Renal cortical epithelial cell (primary cell): ENCODE measurements at places on chromosomes 3 and 15. TPM values are rescaled to one million over a fixed set of nuclear protein-coding genes. Genes with fewer than 3 reads are reported as not detected.

The CNTN6 gene
- total RNA-seq = 0.25 and 0.35 TPM in 2 replicates

The SEMA3G gene
- total RNA-seq = 0.05 and 0.17 TPM in 2 replicates

The P3H2 gene
- total RNA-seq = 101 and 240 TPM in 2 replicates

The ENTPD3 gene
- 0.17 and 0.99 TPM in 2 replicates for total RNA-seq

The FAIM gene
- total RNA-seq = 17.2 and 35.9 TPM in 2 replicates

The B3GNT5 gene
- total RNA-seq = 21.7 and 25.2 TPM in 2 replicates

The UMPS gene
- 28.3 and 39.3 TPM in 2 replicates for total RNA-seq

GRCh38 chr15:26572602-26573350, 200.1 kb downstream of the GABRB3 start:
- DNase-seq = no peak

DNA sequence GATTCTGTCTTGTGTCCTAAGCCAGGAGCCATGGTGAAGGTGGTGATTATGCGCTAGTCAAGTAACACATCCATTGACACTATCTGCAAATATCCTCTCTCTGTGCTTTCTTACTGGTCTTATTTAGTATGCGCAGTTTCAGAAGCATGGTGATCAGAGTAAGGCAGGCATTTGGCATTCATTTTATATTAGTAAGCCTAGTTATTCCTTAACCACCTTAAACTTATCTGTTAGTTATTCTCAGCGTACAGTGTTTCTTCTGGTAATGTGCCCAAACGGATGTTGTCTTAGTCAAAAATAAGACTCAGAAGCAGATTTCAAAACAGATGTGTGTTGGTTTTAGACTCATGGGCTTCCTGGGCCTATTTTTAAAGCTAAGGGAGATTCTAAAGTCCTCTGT, 329.2 kb downstream of the GRM7 start:
- peak; percentile 99 for DNase-seq

DNA sequence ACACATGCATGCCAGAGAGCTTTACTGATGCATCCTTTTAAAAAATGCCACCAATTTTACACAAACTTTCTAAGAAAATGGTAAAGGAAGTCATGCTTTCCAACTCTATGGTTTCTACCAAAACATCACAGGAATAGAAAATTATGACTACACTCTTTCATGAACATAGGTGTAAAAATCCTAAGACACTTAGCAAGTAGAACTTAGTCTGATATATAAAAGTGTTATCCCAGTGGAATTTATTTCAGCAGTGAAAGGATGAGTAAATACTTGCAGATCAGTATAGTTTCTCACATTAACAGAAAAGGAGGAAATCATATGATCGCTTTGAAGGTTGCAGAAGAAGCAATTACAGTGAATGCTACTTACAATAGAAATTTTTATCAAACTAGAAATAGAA, 43.4 kb downstream of the MCTP2 start:
- DNase-seq = no peak

DNA sequence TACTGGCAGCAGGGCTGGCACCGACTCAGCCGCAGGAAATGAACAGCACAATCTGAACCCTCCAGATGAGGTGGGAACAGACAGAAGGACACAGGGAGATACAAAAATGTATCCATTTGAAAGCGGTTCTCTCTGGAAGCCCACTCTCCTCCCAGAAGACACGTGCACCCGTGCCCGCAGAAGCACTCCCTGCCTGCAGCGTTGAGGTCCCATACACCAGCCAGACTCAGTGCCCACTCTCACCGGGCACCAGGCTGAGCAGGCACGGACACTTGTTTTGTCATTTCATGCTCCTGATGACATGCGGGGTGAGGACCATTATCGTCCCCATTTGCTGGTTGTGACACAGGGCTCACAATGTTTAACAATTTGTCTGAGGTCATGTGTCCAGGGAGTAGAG, 297.4 kb upstream of the TLE3 start:
- no peak for DNase-seq

DNA sequence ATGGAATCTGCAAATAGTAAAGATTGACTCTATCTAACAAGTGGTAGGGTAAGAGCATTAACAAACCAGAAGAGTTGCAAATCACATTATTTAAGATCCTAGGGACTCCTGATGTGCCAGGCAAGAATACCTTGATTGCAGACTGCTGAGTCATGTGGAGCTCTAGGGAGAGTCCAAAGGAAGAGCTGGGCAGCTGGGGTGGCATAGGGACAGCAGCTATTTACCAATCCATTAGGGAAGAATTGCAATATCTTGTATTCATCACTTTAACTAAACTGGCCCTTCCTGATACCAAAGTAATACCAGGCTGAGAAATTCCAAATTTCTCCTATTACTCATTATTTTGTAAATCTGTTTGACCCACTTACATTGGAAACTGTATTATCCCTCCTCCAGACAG, 52.2 kb upstream of the ACP3 start:
- peak; percentile 59 for DNase-seq

DNA sequence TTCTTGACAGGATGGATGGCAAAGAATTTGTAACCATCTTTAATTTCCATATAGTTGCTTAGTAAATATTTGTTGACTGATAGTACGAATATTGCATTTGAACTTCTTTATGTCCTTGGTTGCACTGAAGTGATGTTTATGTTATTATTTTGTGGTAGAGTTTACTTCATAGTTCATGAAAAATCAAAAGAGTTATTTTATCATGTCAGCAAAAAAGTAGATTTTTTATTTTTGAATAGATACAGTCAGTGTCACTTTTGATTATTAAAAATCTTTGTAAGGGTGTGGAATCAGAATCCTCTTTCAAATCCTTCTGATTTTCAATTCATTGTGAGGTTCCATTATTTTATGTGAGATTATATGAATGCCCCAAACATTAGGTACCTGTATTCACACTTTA, 35.0 kb downstream of the FILIP1L start:
- DNase-seq = no peak

DNA sequence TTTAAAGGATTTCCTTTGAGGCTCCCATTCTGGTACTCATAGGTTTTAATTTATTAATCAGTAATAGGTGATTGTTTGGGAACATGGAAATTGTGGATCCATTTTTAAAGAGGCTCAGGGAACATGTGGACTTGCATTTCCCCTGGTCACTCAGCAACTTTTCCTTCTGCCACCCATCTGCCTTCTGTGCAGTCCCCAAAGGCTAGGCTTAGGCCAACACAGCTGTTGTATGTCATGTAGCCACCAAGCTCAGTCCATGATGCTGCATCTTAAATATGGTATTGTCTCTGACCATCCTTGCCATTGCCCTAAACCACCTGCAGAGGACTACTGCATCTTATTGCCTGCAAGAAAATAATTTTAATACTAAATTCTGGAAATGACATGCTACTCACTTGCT, 416.7 kb upstream of the SEMA6D start:
- no peak for DNase-seq

GRCh38 chr3:5504135-5504534, 316.6 kb downstream of the EDEM1 start:
- no peak for DNase-seq

DNA sequence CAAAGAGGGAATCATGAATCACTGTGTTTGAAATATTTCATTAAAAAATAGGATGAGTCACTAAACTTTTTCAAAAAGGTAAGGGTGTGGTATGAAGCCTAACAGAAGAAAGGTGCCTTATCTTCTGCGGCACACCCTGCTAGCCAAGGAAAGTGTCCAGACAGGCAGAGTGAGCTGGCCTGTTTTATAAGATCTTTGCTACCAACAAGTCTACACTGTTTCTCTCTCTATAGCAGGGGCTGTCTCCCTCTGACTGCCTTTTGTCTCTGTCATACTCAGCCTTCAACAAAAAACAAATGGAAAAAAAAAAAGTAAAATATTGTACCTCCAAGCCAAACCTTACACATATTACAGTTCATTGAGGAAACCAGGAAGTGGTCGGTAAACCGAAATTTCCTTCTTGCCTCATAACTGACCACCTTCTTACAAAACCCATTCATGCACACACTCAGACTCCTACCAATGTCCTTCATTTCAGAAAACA, 9.1 kb downstream of the ZDHHC3 start:
- peak; percentile 28 for DNase-seq

- no peak for DNase-seq
These were observed 88.0 kb upstream of the OSBPL11 start for GRCh38 chr3:125683067-125683829.

DNA sequence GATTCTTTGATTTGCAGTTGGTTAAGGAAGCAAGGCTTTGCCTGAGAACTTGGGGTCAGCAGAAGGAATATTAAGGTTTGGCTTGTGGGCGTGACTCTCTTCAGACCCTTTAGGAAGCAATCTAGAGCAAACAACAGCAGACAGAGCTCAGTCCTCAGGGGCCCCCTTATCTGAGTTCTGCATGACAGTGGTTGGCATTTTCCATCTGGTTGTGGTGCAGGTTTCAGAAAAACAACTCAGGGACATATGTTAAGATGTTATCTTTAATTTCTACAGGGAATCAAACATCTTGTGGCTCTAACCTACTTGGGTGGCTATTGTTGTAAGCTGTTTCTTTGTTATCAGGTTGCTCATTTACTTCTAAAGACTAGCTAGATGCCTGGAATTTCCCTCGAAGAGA, 141.4 kb downstream of the VPS8 start:
- DNase-seq = no peak

DNA sequence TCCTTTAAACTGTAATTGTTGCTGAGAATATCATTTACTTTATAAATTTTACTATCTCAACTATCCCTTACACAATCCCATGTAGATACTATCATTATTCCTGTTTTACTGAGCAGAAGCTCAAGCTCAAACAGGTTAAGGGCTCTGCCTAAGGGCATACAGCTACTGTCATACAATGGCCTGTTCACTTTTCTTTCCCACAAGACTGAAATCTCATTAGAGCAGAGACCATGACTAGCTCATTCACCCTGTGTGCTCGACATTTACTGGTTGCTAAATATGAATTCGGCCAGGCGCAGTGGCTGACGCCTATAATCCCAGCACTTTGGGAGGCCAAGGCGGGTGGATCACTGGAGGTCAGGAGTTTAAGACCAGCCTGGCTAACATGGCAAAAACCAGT, 1.6 kb upstream of the MESP2 start:
- no peak for DNase-seq

GRCh38 chr3:183393625-183394024, 34.8 kb downstream of the MCF2L2 start:
- no peak for DNase-seq

- no peak for DNase-seq
These were observed 79.3 kb downstream of the EOMES start for GRCh38 chr3:27642796-27643195.

- DNase-seq = peak; percentile 98
These were observed 271.2 kb upstream of the ROPN1 start for GRCh38 chr3:124263168-124263567.

- DNase-seq = peak; percentile 65
These were observed 124.8 kb upstream of the TNIK start for GRCh38 chr3:171585039-171585438.

DNA sequence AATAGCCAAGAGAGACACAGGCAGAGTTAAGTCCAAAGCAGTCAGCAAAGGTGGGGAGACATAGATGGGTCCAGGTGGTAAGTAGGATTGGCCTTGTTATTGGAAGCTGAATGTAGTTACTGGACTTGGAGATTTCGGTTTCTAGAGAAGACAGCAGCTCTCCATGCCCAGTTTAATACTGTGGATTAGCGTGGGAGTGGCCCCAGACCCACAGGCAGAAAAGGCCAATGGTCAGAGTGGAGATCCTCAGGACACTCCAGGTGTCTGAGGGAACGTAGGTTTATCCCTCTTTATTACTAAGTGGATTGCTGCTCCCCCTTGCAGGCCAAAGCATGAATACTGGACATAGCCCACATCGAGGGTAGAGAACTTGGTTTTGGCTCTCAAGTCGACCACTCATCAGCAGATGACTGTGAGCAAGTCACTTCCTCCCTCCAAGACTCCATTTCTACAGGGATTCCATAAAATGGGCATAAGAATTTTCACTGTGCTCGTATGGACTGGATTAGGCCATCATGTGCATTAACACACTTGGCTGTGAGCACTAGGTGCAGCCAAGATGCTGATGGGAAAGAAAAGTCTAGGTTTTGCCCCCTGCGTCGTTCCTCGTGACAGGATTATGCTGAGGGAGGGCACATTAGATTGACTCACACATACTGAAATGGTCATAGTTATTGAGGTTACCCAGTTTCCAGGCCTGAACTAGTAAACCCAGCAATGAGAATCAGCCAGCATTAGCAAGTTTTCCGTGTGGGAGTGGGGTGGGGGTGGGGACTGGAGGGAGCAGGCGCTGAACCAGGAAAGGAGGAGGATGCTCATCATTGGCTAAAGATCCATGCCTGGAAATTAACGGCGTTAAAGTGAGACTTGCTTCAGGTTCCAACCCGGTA, 225.2 kb upstream of the TPRG1 start:
- DNase-seq = peak; percentile 41

GRCh38 chr3:82607391-82607790, 845.9 kb upstream of the GBE1 start:
- no peak for DNase-seq

DNA sequence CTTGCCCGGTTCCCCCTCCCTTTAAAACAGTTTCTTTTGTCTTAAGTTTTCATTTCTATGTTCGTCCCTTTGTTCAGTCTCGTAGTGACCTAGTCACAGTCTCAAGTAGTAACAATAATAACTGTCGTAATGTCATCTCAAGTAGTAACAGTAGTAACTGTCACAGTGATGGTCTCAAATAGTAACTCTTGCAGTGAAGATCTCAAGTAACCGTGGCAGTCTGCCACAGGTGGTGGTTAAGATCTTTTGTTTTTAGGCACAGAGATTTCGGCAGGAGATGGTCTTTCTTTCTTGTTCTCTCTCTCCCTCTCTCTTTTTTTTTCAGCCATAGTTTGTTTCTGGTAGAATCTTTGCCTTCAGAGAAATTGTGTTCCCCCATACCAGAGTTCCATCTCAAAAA, 656.0 kb upstream of the SGO1 start:
- no peak for DNase-seq

- DNase-seq = no peak
These were observed 171.9 kb downstream of the FRMD5 start for GRCh38 chr15:44023176-44023575.
